ENCODE measurements at places on chromosomes 2 and 18.

GRCh38 chr2:96099861-96100798 lies 16.2 kb downstream of the ADRA2B start:
- peak; percentile 29 for DNase-seq

DNA sequence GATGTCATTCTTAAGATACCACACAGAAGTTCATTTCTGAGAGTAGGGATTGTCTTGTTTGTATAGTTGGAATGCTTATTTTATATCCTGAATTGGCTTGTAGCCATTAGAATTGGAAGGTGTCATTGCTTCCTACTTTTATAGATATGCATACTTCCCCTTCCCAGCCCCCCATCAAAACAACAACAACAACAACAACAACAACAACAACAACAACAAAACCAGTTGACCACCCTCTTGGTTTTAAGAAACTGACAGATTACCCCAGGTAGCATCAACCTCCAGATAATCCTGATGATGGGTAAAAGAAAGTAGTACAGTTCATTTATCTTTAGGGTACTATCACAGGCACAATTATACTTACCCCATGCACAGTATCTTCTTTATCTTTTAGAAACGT lies 20.0 kb downstream of the PHLPP1 start:
- DNase-seq, result no peak

DNA sequence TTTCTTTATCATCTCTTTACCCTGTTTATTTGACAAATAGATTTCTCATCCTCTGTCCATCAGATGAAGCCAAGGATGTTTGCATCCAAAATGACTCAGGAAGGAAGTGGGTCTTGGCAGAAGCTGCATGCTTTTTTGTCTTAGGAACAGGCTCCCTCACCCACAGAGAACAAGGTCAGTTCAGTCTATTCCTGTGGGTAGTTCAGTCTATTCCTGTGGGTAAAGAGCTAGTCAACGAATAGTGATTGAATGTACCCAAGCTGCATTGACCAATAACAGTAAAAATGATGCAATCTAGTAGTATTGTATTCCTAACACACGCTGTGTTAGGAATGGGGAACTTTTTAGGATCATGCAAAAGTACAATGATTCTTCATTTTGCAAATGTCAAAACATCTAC lies 290.8 kb upstream of the TANK start:
- no peak for DNase-seq

- DNase-seq, result no peak
Observed at GRCh38 chr2:98118161-98118560, 31.2 kb downstream of the VWA3B start.

GRCh38 chr2:236945431-236946016 lies 140.2 kb upstream of the COPS8 start:
- DNase-seq, result no peak

DNA sequence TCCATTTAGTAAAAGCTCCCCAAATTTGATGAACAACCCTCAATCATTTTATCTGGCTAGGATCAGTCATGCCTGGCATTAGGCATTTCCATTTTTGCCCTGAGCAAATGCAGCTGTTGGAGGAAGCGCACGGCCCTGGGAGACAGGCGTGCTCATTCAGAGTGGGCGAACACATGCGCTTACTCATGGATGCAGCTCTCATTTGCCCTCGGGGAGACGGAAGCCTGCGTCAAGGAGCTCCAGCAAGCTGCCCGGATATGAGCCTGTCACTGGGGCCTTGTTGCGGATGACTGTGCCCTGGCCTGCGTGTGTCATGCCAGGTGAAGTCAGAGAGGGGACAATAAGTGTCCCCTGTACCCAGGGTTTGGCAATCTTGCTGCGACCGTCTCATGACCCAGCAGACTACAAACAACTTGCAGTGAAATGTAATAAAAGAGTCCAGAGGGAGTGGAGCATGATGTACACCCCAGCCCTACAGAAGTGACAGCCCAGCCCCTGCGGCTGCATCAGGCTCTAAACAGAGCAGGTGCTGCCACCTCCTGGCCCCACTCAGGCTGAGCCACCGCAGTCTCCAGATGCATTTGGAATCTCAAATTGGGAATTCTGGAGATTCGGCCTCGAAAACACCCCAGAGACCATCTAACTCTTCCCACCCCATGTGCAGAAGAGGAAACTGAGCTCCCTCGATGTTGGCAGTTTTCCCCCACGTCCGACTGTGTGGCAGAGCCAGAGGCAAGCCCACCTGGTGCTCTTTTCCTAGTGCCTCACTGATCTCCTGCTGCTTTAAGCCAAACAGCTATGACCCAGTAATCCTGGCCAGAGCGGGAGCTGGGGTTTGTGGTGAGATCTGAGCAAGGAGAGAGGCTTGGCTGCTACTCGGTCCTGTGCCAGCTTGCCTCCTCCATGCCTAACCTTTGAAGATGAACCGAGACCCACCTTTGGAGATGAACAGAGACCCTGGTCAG lies 105.0 kb upstream of the ALK start:
- peak; percentile 17 for DNase-seq

- peak; percentile 6 for DNase-seq
Observed at GRCh38 chr18:43067570-43067969, 47.9 kb downstream of the RIT2 start.

Measured in HAP-1 (cell line).